ENCODE measurements at places on chromosomes 7 and 10.

DNA sequence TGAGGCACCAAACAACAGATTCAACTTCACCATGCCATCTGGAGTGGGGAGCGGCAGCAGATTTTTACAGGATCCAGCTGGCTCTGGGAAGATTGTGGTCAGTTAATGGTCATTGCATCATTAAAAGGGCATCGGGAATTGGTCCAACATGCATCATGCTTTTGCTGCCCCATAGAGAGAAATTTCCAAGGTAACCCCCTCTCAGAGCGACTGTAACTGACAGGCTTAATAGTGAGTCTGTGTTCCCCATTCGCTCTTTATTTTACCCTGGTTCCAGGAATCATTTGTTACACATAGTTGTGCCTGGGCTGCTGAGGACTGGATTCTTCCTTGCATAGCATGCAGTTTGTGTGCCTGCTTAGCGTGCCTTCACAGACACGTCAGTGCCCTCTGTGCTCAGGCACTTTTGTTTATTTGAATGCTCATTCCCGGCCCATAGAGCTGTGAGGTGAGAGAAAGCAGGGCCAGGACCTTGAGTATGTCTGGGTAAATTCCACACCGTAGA is 49.9 kb downstream of the CDHR3 start:
- peak; percentile 91 for DNase-seq

DNA sequence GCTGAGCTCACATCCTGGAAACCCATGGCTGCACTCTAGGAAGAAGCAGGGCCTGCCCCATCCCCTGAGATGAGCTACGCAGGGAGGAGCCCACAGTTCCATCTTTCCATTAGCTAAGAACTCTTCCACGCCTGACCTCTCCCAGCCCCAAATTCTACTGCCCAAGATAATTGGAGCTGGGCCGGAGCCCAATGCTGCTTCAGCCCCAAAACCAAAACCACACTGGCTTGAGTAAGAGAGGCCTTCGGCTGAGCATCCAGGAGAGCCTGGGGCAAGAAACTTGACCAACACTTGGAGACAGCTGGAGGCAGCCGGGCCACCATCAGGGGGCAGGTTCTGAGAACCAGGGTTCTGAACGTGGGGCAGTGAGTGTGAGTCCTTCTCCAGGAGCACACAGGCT is 116.1 kb upstream of the ZMIZ1 start:
- DNase-seq = peak; percentile 55

DNA sequence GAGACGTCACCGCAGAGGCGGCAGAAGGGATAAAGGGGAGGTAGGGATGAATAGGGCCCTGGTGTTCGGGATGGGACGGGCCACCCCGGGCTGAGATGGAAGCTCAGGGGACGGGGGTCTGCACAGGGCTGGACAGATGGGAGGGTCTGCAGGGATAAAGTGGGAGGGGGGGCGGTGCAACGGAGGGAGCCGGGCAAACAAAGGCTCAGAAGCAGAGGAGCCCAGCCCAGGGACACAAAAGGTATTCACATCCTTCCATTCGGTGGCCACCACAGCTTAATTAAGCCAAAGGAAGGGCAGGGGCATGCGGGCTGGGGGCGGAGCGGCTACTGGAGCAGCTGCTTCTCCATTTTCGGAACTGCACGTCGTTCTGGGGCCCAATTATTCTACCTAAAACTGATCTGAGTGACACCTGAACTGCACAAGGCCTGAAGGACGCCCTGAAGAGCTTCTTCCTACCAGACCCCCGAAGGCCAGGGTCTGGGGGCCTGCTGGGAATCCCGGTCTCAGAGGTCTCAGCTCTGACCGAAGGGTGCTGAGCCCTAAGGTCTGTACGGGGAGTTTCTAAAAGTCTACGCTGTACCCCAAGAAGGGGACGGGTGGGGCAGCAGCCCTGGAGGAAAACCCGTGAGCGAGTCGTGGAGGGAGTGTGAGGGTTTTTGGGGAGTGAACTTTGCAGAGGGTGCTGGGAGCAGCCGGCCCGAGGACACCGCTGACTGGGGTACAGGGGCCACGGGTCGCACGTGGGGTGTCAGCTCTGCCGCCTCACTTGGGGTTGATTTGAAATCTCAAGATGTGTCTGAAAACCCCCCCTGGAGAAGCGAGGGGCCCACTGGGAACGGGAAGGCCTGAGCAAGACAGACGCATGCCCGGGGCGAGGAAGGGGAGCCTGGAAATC is 334.8 kb downstream of the DNAJB6 start:
- DNase-seq = no peak

GRCh38 chr10:100510533-100511308 is 8.9 kb downstream of the SEC31B start:
- DNase-seq = no peak
